Jurkat, Clone E6-1 (cell line): ENCODE measurements at places on chromosomes 12 and 14.

DNA sequence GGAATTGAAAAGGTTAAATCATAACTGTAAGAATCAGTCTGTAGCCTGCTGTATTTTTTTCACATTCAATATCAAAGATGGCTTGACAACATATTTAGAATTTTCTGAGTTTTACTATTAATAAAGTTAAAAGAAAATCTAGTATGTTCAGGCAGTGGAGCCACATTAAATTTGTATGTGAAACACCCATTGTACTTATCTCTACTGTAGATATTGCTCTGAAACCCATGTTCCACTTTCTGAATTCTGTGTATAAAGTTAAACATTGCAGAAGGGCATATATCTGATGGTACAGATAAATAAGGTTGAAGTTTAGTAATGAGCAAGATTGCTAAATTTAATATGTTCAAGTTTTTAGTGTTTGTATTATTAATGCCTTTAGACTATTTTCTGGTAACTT is 172.7 kb downstream of the FOXA1 start:
- no peak for DNase-seq

- no peak for DNase-seq
Measured at GRCh38 chr12:42692749-42693148, 103.2 kb upstream of the PRICKLE1 start.

DNA sequence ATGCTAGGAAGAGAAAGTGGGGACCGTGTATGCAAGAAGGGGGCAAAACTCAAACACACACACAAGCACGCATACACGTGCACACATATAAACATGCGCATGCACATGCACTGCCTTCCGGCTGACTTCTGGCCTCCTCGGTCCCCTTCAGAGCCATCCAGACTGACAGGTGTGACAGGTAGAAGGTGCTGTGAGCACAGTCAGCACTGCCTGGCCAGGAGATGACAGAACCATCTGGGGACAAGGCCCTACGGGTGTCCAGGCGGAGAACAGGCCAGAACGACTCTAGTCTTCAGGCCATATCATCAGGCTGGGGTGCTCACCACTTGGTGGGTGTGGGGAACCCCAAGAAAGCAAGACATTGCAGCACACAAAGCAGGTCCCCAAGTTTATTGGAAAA is 7.3 kb downstream of the KRT83 start:
- no peak for DNase-seq

GRCh38 chr12:80892597-80893445 is 44.9 kb downstream of the LIN7A start:
- DNase-seq: no peak

GRCh38 chr14:71194251-71194650 is 287.0 kb downstream of the PCNX1 start:
- no peak for DNase-seq

GRCh38 chr12:71476513-71476912 is 36.9 kb downstream of the LGR5 start:
- DNase-seq: no peak

- DNase-seq: no peak
Measured at GRCh38 chr12:24488091-24488596, 460.8 kb downstream of the BCAT1 start.

DNA sequence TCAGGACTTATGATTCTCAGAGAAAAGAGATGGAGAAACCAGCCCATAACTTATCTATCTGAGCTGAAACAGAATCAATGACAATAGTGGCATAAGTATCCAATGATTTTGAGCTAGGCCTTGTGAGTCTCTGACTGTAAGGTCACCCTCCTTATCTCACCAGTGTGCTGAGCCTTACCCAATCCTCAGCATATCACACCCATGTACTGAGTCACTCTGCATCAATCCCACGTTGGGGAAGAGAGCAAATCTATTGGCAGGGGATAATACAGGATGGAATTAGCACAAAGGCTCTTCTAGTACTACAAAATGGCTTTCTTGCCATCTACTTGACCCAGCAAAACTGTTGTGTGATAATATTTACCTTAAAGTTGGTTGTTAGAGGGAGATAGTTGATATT is 997.8 kb downstream of the NRXN3 start:
- no peak for DNase-seq

- no peak for DNase-seq
Measured at GRCh38 chr14:36162267-36162666, 14.3 kb downstream of the PTCSC3 start.

DNA sequence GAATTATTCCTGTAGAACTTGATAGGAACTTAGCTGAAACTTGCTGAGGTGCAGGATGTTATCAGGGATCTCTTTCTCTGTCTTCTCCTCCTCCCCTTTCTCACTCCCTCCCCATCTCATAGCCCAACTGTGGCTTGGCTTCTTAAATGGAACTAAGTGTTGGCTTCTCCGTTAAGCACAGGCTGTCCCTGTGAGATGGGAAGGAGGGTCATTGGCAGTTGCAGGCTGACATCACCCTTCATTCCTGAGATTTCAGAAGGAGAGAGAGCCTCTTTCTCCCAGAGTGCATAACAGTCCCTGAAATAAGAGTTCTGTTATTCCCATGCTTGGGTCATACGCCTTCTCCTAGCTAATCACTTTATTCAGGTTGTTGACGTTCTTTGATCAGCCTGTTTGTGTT is 162.0 kb downstream of the UNC79 start:
- DNase-seq: no peak

GRCh38 chr14:99674064-99674650 is 9.9 kb upstream of the CYP46A1 start:
- DNase-seq: no peak

DNA sequence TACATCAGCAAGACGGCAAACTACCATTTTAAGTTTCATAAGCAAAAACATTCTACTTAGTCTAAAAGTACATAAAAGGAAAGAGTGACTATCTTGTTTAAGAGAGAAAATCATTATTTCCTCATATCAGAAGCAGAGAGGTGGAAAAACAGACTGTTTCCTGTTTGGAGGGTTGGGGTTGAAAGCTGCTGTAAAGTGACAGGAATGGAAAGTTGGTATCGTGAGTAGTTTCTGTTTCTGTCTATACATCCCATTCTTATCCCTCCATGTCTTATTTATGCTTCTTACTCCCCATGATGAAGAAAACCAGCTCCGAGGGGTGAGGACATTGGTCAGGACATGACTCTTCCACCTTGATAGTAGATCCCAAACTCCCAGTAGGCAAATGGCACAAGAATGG is 216.5 kb downstream of the EGLN3 start:
- no peak for DNase-seq

DNA sequence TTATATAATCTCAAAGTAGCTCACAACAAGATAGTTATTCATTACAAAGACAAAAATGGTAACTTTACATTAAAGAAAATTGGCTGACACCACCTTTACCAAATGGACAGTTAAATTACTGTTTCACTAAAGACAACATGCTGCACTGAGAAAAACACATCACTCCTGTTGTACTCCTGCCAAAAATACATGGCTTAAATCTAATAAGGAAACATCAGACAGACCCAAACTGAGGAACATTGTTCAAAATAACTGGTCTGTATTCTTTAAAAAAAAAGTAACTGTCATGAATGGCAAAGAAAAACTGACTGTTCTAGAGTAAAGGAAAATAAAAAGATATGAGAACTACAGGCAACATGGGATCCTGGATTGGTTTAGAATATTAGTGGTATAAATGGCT is 151.3 kb upstream of the DCN start:
- no peak for DNase-seq

GRCh38 chr14:95258754-95259593 is 60.7 kb downstream of the CLMN start:
- DNase-seq: no peak

DNA sequence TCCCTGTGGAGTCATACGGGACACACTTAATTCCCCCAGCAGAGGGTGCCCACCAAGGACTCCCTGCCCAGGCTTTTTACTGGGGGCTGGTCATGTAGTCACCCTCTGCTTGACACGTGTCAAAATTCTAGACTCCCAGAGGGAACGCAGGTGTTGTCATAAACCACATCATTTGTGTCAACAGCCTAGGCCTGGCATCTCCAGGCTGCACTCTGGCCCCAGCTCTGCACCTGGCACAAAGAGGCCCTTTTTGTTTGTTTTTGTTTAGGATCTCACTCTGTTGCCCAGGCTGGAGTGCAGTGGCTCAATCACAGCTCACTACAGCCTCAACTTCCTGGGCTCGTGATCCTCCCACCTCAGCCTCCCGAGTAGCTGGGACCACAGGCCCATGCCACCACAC is 21.1 kb downstream of the BRI3BP start:
- no peak for DNase-seq

GRCh38 chr12:102763061-102763460 is 154.0 kb downstream of the PAH start:
- DNase-seq: no peak

DNA sequence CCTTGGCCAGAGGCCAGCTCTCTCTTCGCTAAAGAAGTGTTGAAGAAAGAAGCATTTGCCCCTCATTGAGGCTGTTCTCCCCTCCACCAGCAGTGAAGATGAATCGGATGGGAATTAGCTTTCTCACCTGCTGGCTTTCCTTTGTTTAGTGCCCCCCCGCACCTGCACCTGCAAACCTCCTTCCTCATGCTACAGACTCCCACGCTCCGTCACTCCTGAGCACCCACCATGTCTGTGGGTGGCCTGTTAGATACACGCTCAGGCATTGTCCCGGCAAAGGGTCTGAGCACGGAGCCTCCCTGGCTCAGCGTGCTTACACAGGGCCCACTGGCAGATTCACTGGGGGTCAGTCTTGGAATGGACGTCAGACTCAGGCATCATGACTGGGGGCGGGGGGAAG is 121.6 kb downstream of the GLT1D1 start:
- DNase-seq: no peak

DNA sequence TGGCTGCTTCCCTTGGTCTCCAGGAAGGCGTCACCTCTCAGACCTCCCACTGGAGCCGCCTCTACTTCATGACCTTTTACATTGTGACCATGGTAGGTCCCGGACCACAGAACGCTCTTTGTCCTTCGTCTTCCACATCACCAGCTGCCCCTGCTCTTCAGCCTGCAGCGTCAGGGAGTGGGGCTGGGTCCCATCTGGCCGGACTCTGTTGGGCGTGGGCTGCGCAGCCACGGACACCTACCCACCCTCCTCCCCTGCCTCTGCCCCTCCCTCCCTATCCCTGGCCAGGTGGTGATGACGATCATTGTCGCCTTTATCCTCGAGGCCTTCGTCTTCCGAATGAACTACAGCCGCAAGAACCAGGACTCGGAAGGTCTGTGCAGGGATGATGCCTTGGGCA is 43.3 kb downstream of the SLC8B1 start:
- no peak for DNase-seq

GRCh38 chr12:132159555-132160003 is 15.3 kb downstream of the NOC4L start:
- DNase-seq: no peak

DNA sequence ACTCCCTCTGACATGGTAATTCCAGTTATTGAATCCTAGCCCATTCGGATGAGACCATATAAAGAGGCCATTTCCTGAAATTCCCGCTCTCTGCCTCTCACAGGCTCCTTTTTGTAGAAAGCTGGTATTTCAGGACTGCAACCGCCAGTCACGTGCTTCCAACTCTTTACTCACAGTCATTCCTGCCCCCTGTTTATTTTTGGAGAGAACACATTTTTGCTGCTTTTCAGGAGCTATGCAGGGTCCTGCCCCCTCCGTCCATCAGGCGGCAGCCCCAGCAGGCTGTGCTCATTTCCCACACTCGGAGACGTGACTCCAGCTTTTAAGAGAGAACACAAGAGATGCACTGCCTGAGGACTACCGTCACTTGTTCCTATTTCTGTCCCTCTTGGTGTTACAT is 26.8 kb downstream of the IFT43 start:
- DNase-seq: no peak

DNA sequence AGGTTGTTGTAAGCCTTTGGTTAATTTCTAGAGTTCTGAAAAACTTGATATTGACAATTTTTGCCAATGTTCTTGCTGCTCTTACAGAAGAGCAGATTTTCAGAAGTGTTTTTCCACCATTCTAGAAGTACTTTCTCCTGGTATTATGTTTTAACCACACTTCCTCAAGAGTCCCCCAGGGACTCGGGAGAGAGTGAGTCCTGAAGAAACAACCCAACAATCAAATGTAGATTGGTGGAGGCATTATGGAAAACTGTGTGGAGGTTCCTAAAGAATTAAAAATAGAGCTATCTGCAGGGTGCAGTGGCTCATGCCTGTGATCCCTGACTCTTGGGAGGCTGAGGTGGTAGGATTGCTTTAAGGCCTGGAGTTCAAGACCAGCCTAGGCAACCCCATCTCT is 26.7 kb downstream of the OR10P1 start:
- no peak for DNase-seq

GRCh38 chr12:102005256-102005655 is 56.5 kb downstream of the WASHC3 start:
- no peak for DNase-seq

DNA sequence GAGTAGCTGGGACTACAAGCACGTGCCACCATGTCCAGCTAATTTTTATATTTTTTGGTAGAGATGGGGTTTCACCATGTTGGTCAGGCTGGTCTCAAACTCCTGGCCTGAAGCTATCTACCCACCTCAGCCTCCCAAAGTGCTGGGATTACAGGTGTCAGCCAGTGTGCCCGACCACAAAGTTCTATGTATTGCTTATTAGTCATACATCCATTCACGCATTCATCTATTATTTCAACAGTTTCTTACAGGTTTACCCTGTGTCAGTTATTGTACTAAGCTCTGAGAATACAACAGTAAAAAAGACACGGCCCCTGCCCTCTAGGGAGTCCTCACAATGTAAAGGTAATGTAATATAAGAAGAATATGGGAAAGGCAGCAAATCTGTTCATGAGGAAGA is 188.9 kb upstream of the BTG1 start:
- no peak for DNase-seq

DNA sequence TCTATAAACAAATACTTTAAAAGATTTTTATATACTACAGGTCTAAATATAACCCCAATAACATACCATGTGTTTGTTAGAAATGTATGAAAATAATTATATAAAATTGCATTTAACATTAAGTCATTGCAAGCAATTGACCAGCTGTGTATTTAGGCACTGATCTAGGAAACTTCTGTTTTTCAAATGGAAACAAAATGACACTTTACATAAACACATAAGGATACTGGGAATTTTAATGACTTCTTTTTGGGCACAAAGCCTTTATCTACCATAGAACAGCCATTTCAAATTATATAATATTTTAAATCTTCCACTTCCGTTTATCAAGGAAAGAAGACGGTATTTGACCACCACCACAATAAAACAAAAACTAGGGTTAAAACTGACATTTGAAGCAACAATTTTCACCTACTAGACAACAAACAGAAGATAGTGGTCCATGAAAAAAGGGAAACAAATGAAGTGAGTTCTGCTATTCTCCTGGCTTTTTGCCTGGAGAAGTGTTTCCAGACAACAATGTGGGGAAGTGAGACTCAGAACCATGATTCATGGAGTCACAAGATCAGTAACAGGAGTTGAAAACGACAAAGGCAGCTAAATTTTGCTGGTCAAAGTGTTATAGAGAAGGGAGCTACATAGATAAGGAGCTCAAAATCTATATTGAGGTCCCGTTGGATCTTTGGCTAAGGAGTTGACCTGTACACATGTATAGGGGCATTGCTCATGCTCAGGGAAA is 475.1 kb downstream of the TRHDE start:
- DNase-seq: no peak

- DNase-seq: peak; percentile 27
Measured at GRCh38 chr12:96241846-96242256, 47.7 kb downstream of the ELK3 start.
